Pancreas (tissue), 10 donors: ENCODE measurements at places on chromosomes 13 and 19. TPM values are rescaled to one million over a fixed set of nuclear protein-coding genes. Genes with fewer than 3 reads are reported as not detected.

TNFRSF19 gene
- total RNA-seq = 7.0 TPM

NUMBL gene
- 19.1 TPM for total RNA-seq

SCN1B gene
- total RNA-seq = 3.6 TPM

FGF14 gene
- 1.4 TPM for total RNA-seq

- DNase-seq = no peak
Measured at GRCh38 chr13:46667687-46668281, 114.8 kb downstream of the LRCH1 start.

GRCh38 chr13:29993196-29993595 is 142.8 kb upstream of the UBL3 start:
- no peak for DNase-seq

DNA sequence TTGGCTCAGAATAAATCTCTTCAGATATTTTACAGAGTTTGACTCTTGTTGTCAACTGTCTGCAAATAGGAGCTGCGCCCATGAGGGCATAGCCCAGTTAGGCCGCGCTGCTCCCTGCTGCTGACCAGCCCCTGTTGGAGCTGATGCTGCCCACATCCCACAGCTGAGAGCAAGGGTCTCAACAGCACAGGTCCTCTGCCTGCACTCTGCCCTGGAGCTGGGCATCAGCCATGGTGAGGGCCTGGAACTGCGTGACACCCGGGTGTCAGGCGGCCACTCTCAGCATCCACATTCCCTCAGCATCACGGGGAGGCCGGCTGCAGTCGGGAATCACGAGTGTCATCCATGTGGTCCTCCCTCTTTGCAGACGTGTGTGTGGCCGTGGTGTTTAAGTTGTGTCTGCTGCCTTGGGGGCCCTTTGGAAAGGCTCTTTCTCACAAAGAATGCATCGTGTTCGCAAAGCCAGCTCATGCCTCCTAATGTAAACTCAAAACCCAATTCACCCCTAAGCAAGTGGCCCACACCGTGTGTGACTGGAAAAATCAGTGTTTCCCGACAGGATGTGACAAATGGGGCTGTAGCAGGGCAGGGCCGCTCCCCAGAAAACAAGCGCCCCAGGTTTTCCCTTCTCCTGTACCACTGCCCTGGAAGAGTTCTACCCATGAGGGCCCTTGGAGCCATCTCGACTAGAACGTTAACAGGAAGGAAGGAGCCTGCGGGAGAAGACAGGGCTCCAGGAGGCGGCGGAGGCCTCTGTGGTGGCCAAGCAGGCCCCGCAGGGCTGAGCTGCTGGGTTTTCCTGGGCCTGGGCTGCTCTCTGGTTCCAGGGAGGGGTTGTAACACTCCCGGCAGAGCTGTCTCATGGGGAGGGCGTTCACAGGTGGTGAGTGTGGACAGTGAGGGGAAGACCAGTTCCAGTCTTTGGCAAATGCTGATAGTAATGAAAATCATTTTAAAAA is 20.3 kb downstream of the ATP11A start:
- no peak for DNase-seq

DNA sequence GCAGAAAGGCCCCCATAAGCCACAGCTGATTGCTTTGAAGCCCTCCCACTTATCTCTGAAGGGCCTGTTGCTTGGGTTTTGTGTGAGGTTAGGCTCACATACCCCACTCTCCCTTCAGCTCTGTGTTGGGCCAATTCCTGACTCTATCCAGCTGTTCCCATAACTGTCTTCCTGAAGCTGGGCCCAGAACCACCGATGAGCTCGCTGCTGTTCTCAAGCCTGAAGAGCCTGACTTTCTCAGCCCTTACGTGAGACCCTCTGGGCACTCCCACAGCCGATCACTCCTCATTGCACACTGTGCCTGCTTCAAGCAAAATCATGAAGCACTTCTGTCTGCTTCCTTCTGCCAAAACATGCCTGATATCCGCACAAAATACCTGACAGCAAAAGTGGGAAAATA is 124.1 kb downstream of the CRYL1 start:
- DNase-seq = no peak

- no peak for DNase-seq
Measured at GRCh38 chr19:11745869-11746268, 7.1 kb upstream of the ZNF823 start.

GRCh38 chr19:53991224-53992113 is at the start of gene CACNG6:
CACNG6 (plus strand) TSS chr19:53991637; CDS start chr19:53992878, 1,241 bp downstream.
- DNase-seq = no peak

DNA sequence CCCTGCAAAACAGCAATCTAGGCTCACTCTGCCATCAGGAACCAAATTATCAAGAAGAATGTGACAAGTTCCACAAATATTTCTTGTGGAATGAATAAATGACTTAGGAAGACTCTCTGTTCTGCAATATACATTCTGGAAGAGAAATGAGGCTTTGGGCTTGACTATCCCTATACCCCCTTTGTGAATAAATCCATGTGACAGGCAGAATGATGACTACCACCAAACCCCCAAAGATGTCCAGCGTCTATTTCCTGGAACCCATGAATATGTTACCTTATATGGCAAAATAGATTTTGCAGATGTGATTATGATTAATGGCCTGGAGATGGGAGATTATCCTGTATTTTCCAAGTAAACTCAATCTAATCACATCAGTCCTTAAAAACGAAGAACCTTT is 139.3 kb downstream of the ENOX1 start:
- no peak for DNase-seq

DNA sequence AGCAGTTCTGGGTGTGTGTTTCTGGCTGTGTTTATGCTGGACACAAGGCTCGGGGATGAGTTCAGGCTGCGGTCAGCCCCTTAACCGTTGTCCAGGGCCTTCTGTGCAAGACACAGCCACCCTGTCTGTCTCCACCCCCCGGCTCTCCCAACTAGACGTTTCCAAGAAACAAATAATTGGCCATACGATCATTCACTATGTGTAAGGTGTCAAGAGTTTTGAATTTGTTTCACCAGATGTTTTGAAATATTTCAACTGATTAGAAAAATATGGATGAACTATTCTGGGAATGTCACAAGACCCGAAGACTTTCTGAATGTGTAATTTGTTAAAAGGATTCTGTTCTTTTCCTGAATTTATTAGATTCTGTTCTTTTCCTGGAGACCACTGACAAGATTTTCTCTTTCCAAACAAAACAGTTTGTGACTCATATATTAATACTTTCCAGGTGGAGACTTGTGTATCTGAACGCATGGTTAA is 318.2 kb downstream of the MYO16 start:
- DNase-seq = no peak

GRCh38 chr19:1967087-1967608 is 26.2 kb downstream of the CSNK1G2 start:
- no peak for DNase-seq

GRCh38 chr19:3479177-3479833 is 1.0 kb downstream of the SMIM24 start:
- no peak for DNase-seq
